Anterior cingulate cortex (tissue), 58 donors: ENCODE measurements at places on chromosomes 7 and 10.

GRCh38 chr7:122416336-122416735, 111.8 kb upstream of the FEZF1 start:
- DNase-seq = no peak

GRCh38 chr10:75616076-75616475, 184.7 kb downstream of the LRMDA start:
- no peak for DNase-seq

DNA sequence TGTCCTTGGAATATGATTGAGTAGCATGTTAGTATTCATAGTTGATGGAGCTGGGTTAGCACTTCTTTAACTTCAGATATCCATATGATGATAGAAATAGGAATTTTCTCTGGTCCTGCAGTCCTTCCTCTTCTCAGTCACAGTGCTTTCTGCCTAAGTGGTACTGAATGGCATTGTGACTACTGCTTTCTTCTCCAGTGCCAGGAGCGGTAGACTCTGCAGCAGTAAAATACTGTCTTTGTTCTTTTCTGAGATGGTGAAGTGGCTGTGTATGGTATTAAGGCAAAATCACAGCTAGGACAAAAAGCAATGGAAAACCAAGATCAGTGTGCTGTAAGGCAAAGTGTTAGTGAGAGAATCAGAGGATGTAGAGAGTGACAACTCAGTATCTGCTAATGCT, 46.6 kb downstream of the C1GALT1 start:
- DNase-seq = peak; percentile 16

- DNase-seq = no peak
These were observed 87.7 kb downstream of the SEM1 start for GRCh38 chr7:96621932-96622331.

DNA sequence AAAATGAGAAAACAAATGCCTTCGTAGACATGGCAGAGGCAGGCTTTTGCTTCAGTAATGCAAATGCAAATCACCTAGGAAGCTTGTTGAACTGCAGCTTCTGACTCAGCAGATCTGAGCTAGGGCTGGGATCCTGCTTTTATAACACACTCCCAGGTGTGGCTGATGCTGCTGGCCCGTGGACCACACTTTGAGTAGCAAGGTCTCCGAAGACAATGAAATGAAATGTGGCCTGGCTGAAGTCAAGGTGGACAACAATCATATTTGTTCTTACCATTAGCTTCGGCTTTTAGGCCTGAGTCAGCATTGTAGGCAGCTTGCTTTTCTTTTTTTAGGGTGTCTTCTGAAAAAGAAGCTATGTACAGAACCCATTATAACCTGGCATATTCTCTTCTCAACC, 26.3 kb downstream of the COL17A1 start:
- DNase-seq = no peak

DNA sequence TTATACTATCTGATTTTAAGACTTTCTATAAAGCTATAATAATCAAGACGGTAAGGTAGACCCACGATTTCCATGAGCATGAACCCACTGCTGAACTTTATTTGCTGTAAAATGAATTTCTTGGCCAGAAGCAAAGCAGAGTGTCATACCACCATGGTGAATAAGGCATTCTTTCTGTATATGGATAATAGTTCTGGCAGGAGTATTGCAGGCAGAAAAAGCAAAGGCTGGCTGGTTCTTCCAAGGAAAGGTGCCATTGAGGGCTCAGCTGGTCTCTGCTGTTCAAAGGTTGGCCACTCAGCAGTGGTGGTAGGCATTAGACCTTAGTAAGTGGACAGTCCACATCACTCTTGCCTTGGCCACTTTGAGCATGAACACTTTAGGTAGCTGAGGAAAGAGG, 104.1 kb upstream of the KCNMA1 start:
- no peak for DNase-seq

- no peak for DNase-seq
These were observed 63.7 kb downstream of the TRUB1 start for GRCh38 chr10:115001506-115002381.

- DNase-seq = no peak
These were observed 215.4 kb downstream of the COBL start for GRCh38 chr7:51101111-51101757.
